ENCODE measurements at places on chromosomes 12 and 14.

DNA sequence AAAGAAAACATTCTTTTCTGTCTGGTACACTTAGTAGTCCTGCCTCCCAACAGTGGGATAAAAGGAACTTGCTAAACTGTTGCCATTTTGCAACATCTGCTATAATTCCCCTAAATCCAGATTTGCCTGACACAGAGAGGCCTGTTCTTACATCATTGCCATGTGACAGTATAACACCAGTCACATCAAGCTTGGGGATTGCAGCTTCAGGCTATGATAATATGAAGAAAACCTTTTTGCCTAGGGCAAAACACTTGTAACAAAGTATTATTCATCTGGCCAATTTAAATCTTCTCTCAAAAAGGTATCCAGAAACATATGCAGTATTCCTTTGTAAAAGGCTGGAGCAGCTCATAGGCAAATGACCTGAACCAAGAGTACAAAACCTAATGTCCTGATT, 80.9 kb upstream of the OTX2 start:
- DNase-seq: no peak

- DNase-seq: no peak
These were observed 125.8 kb upstream of the AVPR1A start for GRCh38 chr12:63276537-63277365.

GRCh38 chr12:96136725-96137378, 57.3 kb upstream of the ELK3 start:
- no peak for DNase-seq

GRCh38 chr12:56150563-56150962, 1.8 kb upstream of the MYL6B start:
- DNase-seq: no peak

GRCh38 chr12:98868538-98868937, 223.4 kb downstream of the APAF1 start:
- no peak for DNase-seq

GRCh38 chr14:66503532-66503931, 4.4 kb upstream of the GPHN start:
- no peak for DNase-seq

DNA sequence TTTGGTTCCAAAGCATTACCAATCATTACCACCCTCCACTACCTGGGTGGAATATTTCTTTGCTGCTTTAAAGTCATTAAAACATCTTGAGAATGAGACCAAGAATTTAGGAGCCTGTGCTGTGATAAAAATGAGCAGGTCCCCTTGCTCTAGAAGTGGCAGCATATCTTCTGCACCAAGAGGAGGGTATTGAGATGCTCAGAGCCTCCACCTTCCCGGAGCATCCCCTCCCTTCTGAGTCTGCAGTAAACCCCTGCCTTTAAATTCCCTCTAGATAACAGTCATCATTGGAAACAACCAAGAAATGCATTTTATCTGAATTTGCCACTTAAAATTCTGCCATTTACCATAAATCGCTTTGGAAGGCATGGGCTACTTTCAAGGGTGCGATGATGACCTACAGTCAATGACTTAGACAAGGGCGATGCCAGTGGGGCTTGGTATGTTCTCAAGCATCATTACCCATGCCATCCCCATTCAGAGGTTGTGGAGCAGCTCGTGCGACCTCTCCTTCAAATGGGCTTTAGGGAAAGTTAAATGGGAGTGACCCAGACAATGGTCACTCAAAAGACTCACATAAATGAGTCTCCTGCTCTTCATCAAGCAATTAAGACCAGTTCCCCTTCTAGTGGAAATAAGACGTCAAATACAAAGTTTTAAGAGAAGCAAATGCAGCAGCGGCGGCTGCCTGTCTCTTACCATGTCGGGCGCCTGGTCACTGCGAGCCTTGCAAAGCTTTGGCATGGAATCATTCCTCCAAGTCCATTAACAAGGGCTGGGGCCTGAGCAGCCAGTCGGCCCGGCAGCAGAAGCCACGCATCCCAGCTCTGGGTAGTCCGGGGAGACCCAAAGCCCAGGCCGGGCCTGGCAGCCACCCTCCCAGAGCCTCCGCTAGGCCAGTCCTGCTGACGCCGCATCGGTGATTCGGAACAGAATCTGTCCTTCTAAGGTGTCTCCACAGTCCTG, 334.5 kb downstream of the TMEM121 start:
- DNase-seq: no peak

GRCh38 chr12:93572712-93573551, 457 bp downstream of the SOCS2 start:
- DNase-seq: peak; percentile 28

- DNase-seq: no peak
These were observed 7.6 kb upstream of the ARID2 start for GRCh38 chr12:45721954-45722353.

- no peak for DNase-seq
These were observed 97.0 kb downstream of the DPF3 start for GRCh38 chr14:72796935-72797334.

- DNase-seq: no peak
These were observed 396.2 kb downstream of the CCDC91 start for GRCh38 chr12:28586481-28586880.

Data from H54 (cell line).